Globus pallidus (tissue), 1 donor: ENCODE measurements at places on chromosomes 12 and 14.

DNA sequence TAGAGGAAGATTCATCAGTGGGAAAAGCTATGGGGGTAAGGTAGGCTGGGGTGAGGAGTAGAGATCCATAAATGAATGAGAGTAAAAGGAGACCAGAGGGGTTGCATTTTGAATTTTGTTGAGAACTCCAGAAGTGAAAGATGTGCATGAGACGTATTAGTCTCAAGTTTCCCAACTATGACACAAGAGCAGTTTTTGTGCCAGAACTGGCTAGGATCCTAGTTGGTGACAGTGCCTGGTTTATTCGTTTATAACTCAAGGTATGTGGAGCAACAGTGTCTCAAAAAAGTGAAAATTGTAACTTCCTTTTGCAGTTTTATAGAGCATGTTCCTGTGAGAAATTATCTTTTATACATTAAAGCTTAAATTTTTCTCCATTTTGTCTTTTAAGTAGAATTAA lies 377.0 kb downstream of the NPAS3 start:
- DNase-seq: peak; percentile 33

DNA sequence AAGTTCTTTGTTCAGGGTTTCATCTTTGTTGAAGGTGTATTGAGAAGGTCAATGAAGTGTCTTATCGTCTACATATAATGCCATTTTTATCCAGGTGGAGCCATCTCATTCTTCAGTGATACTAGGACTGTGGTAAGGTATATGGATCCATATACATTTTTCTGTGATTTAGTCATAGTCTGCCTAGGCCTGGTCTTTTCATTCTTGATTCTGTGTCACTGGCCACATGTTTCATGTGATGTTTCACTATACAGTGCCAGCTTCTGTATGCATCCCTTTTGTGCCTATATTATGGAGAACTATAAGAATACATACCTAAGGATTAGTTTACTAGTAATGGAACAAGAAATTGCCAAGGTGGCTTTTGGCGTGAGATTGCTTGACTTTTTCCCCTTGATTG lies 40.5 kb downstream of the VEZT start:
- DNase-seq: no peak

DNA sequence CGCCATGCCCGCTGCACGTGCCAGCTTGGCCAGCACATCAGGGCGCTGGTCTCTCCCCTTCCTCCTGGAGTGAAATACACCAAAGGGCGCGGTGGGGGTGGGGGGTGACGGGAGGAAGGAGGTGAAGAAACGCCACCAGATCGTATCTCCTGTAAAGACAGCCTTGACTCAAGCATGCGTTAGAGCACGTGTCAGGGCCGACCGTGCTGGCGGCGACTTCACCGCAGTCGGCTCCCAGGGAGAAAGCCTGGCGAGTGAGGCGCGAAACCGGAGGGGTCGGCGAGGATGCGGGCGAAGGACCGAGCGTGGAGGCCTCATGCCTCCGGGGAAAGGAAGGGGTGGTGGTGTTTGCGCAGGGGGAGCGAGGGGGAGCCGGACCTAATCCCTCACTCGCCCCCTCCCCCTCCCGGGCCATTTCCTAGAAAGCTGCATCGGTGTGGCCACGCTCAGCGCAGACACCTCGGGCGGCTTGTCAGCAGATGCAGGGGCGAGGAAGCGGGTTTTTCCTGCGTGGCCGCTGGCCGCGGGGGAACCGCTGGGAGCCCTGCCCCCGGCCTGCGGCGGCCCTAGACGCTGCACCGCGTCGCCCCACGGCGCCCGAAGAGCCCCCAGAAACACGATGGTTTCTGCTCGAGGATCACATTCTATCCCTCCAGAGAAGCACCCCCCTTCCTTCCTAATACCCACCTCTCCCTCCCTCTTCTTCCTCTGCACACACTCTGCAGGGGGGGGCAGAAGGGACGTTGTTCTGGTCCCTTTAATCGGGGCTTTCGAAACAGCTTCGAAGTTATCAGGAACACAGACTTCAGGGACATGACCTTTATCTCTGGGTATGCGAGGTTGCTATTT lies 914 bp upstream of the CCND2 start:
- DNase-seq: peak; percentile 23

- DNase-seq: no peak
These were observed 12.1 kb upstream of the ANO6 start for GRCh38 chr12:45203767-45204166.

DNA sequence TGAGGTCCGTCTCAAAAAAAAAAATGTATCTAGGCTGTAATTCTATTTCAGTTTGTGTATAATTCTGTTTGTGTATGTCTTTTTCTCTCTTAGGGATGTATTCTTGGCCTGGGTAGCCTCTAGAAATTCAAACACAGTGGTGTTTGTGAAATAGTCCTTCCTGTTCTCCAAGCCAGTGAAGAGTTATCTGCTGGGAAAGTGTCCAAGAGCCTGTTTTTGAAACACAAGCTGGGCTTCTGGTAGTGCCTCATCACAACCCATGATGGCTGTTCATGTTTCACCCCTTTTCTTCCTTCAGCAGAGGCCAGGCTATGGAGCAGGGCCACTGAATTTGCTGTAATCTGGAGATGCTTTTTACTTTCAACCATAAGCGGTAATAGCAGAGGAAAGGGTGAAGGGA lies 14.7 kb downstream of the METTL3 start:
- DNase-seq: no peak

DNA sequence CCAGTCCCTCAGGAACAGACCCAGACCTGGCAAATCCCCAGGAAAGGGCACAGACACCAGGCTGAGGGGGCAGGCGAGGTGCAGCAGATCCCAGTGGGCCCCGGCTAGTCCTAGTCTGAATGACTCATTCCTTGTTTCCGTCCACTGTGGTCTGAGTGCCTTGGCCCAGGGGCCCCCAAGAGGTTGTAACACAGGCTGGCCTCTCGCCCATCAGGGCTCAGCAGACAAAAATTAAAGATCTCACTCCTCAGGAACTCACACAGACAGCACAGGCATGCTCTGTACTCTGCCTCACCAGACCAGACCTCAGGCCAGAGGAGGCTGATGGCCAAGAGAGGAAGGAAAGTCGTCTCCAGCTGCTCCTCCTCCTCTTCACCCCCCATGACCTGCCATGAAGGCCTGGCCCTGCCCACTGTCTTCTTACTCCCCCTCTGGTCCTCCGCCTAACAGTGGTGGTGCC lies 7.7 kb upstream of the LTBP2 start:
- no peak for DNase-seq

DNA sequence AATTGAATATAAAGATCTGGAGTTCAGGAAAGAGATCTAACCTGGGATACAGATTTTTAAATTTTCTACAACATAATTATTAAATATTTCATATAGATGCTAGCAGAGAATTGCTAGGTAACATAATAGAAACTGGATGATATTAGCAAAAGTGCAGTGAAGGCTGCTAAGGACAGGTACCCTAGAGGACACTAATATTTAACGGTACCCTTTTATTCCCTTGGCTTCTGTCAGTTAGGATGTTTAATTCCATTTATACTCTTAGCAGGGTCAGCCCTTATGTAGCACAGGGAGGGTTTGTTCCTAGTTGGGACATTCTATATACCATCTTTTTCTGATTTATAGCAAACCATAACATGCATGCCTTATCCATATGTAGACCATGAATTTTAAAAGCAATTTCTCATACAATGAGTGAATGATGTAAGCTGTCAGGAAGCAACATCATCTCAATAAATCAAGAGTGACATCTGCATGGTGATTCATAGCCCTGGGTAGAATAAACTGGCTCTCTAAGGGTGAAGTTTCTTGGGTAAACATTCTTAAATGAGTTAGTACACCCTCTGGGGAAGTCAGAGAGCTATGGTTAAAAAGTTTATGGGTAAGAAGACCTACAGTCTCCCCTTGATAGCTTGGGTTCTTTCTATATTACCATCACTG lies 404.4 kb upstream of the MGAT4C start:
- no peak for DNase-seq

DNA sequence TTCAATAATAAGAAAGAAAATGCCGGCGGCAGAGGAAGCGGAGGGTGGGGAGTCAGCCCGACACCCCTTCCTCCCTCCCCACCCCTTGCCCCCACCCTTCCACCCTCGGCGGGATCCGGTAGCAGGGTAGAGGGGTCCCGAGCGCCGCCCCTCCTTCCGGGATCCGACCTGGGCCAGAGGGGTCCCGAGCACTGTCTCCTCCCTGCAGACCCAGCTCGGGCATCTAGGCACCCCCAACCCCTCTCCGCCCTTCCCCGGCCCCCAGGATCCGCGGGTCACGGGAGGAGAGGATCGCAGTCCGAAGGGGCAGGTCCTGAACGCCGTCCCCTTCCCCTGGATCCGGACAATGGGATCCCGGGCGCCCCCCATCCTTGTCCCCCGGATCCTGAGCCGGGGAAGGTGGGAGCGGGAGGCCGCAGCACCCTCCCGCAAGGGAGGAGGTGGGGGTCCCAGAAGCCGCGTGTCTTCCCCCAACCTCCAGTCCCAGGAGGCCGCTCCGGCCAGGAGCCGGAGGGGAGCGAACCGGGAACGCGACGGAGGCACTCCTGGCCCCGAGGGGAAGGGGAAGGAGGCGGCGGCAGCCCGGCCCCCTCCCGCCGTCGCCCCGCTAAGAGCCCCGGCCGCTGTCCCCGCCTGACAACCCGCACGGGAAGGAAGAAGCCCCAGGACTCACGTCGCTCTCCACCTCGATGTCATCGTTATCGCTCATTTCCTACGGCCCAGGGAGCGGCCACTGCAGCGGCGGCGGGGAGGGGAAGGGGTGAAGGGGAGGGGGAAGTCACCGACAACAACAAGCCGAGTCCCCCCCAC lies 481 bp downstream of the MAX start:
- DNase-seq: no peak

DNA sequence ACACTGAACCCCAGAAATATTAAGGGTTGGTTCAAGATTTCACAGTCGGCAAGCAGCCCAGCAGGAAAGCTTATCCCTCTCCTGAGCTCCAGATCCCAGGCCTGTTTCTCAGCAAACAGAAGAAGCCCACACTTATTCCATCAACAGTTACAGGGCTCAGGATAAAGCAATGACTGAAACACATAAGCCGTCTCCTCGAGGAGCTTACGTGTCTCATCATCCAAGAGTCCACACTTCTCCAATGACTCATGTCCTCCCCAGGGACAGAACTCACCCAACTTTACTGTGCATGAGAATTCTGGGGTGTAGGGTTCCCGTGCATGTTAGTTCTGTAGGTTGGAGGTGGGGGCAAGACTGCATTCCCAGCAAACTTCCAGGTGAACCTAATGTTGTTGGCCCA lies 31.2 kb downstream of the GSC start:
- DNase-seq: no peak

- no peak for DNase-seq
These were observed 40.6 kb upstream of the FGF6 start for GRCh38 chr12:4486049-4486699.

GRCh38 chr12:62760779-62761178 lies 174.2 kb downstream of the PPM1H start:
- no peak for DNase-seq

DNA sequence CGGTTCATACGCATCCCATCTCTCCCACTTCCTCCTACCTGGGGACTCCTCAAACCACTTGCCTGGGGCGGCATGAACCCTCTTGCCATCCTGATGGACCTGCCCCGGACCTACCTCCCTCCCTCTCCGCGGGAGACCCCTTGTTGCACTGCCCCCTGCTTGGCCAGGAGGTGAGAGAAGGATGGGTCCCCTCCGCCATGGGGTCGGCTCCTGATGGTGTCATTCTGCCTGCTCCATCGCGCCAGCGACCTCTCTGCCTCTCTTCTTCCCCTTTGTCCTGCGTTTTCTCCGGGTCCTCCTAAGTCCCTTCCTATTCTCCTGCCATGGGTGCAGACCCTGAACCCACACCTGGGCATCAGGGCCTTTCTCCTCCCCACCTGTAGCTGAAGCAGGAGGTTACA lies 3.6 kb downstream of the WNT1 start:
- no peak for DNase-seq

- no peak for DNase-seq
These were observed 296.6 kb downstream of the ADGRD1 start for GRCh38 chr12:131250028-131250950.

- DNase-seq: no peak
These were observed 456.2 kb downstream of the FOXG1 start for GRCh38 chr14:29222671-29223268.

GRCh38 chr12:12265035-12265434 lies 1.8 kb downstream of the LRP6 start:
- DNase-seq: no peak

- DNase-seq: no peak
These were observed 6.2 kb downstream of the FOXJ2 start for GRCh38 chr12:8038659-8039114.
